ENCODE measurements at places on chromosomes 16 and 17. TPM values are rescaled to one million over a fixed set of nuclear protein-coding genes. Genes with fewer than 3 reads are reported as not detected.

- peaks cover 8% of the 10 kb centered on the region for H3K27me3 ChIP-seq
- peaks cover 2% of the 10 kb centered on the region for H3K36me3 ChIP-seq
- H3K4me1 ChIP-seq = peaks cover 42% of the 10 kb centered on the region
- no peak for DNase-seq
These were observed 32.8 kb upstream of the ETV4 start for GRCh38 chr17:43578699-43579565.

- H3K4me3 ChIP-seq = no peak overlapping the region
- no peaks in the 10 kb centered on the region for H3K36me3 ChIP-seq
- no peak for DNase-seq
- no peaks in the 10 kb centered on the region for H3K27me3 ChIP-seq
- peaks cover 26% of the 10 kb centered on the region for H3K4me1 ChIP-seq
- no peak overlapping the region for H3K27ac ChIP-seq
These were observed 5.1 kb upstream of the PLXDC1 start for GRCh38 chr17:39156491-39156890.

DNA sequence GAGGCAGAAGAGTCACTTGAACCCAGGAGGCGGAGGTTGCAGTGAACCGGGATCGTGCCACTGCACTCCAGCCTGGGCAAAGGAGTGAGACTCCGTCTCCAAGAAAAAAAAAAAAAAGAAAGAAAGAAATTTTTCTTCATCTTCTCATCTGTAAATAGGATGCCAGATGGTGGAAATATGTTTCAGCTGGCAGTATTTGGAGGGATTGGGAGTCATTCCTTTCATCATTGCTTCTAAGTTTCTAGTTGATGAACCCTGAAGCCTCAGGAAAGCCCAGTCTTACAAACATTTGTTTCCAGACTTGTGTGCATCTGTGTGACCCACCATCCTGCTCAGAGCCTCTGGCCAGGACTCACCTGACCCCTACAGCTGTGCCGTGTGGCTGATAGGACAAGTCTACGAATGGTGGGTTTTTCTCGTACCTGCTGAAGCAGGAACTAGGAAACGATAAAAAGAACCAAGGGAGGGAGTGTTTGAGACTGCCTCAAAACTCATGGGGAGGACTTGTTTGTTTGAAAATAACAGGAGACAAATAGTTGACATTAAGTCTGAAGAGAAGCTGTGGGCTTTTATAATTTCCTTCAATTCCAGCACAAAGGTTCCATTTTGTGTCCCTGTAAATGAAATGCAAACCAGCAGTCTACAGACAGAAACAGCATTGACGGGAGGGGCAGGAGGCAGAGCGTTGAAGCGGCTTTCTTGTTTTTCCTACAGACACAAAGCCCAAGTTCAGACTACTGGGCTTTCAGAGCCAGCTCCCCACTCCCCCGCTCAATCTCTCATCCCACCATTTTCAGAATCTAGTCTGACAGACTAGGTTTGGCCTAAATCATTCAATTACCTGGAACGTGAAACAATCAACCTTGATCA, 24.9 kb downstream of the CDRT4 start:
- no peak for DNase-seq
- H3K36me3 ChIP-seq = peaks cover 4% of the 10 kb centered on the region
- no peak overlapping the region for H3K27ac ChIP-seq
- H3K4me3 ChIP-seq = no peak overlapping the region
- no peaks in the 10 kb centered on the region for H3K4me1 ChIP-seq
- H3K27me3 ChIP-seq = no peaks in the 10 kb centered on the region

DNA sequence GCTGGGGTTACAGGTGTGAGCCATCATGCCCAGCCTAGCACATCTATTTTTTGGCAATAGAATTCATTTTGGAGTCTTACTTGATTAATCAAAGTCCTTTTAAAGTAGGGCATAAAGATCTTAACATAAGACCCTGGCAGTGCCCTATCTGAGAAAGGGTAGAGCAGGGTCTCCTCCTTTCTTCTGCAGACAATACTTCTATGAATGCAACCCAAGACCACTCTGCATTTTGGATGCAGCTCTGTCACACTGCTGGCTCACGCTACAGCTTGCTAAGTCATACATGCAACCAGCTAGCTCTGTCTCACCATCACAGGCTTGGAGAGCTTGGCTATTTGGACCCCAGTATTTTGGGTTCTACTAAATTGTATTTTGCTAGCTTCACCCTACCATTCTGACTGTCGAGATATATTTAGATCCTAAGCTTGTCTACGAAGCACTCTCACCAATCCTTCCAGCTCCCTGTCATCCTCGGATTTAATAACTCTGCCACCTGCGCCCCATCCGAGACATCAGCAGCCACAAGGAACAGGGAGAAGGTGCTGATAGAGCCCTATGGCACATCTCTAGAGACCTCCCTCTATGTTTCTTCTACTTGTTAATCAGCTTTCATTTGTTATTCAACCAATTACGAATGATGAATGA, 45.1 kb downstream of the RBFOX3 start:
- peaks cover 25% of the 10 kb centered on the region for H3K27me3 ChIP-seq
- H3K4me1 ChIP-seq = no peaks in the 10 kb centered on the region
- H3K36me3 ChIP-seq = no peaks in the 10 kb centered on the region
- DNase-seq = peak; percentile 28
- no peak overlapping the region for H3K27ac ChIP-seq

GRCh38 chr16:17503331-17503730, 32.6 kb upstream of the XYLT1 start:
- H3K27ac ChIP-seq = no peak overlapping the region
- H3K36me3 ChIP-seq = no peaks in the 10 kb centered on the region
- H3K4me1 ChIP-seq = no peaks in the 10 kb centered on the region

DNA sequence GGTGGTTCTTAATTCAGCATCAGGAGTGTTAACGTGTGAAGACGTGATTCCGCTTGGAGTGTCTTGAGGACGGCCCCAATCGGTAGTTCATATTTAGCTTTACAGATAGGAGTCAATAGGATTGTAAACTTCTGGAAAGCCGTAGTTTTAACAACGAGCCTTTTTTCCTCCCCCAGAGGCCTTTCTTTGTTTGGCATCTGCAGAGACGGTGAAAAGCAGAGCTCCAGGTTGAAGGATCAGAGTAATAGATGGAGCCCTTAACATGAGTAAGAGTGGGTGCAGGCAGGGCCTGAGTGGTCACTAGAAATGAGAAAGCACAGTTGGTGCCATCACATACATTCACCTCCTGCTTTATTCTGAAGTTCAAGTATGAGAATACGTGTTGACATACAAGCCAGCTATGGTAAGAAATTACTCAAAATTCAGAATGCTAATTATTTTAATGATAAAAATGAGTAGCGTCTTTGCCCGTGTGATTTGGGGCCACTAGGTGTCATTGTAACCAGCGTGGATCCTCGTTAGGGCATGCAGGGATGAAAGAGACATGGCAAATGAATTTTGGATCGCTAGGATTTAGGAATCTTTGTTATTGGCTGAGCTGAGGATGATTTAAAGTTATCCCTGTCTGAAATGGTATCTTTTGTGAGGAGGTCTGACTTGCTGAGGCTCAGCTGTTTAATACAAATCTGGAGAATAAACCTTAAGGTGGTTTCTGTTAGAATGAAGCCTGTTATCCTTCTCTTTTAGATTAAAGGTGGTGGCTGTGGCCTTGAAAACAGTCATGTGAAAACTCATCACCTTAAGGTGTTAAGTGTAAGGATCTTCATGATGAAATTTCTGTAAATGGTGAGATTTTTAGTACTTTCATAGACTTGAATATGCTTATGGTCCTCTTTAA, 18.6 kb downstream of the PRCD start:
- peaks cover 48% of the 10 kb centered on the region for H3K4me1 ChIP-seq
- H3K36me3 ChIP-seq = peaks cover 12% of the 10 kb centered on the region
- DNase-seq = no peak
- peak overlapping the region; percentile 99 for H3K4me3 ChIP-seq
- peak overlapping the region; percentile 100 for H3K27ac ChIP-seq

- no peak for DNase-seq
- no peaks in the 10 kb centered on the region for H3K4me1 ChIP-seq
- H3K36me3 ChIP-seq = peaks cover 1% of the 10 kb centered on the region
- H3K4me3 ChIP-seq = no peak overlapping the region
- no peak overlapping the region for H3K27ac ChIP-seq
These were observed 14.0 kb downstream of the FMNL1 start for GRCh38 chr17:45235416-45236281.

GRCh38 chr17:66582373-66583111, 252.4 kb upstream of the CACNG5 start:
- H3K27me3 ChIP-seq = no peaks in the 10 kb centered on the region
- peaks cover 60% of the 10 kb centered on the region for H3K4me1 ChIP-seq
- no peak overlapping the region for H3K4me3 ChIP-seq
- peak overlapping the region; percentile 74 for H3K27ac ChIP-seq

GRCh38 chr17:68020409-68020756, 15.2 kb upstream of the KPNA2 start:
- H3K4me3 ChIP-seq = peak overlapping the region; percentile 78
- H3K27ac ChIP-seq = peak overlapping the region; percentile 67
- H3K27me3 ChIP-seq = no peaks in the 10 kb centered on the region
- no peak for DNase-seq
- no peaks in the 10 kb centered on the region for H3K36me3 ChIP-seq
- H3K4me1 ChIP-seq = peaks cover 14% of the 10 kb centered on the region

DNA sequence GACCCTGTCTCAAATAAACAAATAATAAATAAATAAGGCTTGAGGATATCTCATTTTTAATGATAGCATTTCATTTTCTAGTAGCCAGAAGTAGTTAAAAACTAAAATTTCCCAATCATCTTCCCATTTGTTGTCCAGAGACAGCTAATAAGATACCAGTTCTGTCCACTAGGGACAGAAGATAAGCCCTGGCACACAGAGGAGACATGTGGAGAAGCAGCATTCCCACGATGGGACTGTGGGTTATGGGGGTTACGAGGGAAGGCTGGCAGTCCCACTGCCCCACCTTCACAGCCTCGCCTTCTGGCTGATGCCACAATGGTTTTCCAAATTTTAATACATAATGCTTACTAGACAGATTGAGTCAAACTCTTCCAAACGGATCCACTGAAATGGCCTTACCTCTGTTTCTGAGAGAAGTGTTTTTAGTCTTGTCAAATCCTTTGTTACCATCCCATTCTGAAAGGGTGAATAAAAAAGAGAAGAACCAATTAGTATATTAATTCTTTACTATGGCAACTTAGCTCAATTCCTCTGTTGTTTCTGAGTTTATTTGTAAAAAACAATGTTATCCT, 44.2 kb downstream of the HELZ start:
- peaks cover 18% of the 10 kb centered on the region for H3K36me3 ChIP-seq
- H3K27me3 ChIP-seq = no peaks in the 10 kb centered on the region
- H3K27ac ChIP-seq = no peak overlapping the region

LITAFD gene
- total RNA-seq = not detected

NOG gene
- 2.0 TPM for total RNA-seq

CES1 gene
- not detected for total RNA-seq

C17orf78 gene
- total RNA-seq = not detected

MYH3 gene
- total RNA-seq = 3.2 TPM
